Epithelial cell of esophagus (primary cell): ENCODE measurements at places on chromosomes 12 and 14.

- DNase-seq: no peak
These were observed 1.1 kb upstream of the SENP1 start for GRCh38 chr12:48106681-48107613.

DNA sequence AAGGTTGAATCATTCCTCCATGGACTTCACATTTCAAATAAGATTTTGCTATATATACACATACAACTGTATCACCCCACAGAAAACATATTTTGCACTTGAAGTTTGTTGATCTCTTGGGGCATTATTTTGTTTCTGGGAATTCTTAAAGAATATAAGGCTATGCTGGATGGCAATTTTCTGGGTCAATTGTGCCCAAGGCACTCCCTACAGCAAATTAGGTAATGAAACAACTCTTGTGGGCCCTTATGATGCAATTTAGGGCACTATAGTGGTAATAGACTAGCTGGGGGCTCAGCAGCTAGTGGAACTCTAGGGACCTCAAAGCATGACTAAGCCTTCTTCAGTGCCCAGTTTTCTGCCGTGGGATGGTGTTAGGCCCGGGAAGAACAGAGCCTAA is 444.4 kb downstream of the NRXN3 start:
- no peak for DNase-seq

DNA sequence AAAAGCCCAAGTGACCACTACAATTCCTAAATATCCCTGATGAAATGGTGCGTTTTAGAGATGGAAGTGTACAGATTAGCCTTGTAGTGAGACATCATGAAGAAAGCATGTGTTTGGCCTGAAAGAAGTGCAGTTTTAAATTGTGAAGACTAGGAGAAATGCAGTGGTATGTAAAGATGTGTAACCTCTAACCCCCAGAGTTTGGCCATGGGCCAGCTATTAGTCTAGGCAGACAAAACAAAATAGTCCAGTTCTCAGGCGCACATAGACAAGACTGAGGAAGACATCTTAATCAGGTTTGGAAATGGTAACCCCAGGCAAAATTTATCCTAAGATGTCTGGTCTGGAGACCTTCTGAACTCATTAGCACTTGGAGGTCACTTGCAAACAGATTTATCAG is 23.4 kb downstream of the WBP11 start:
- no peak for DNase-seq

GRCh38 chr14:58763210-58763609 is 125.4 kb downstream of the DACT1 start:
- DNase-seq: no peak

DNA sequence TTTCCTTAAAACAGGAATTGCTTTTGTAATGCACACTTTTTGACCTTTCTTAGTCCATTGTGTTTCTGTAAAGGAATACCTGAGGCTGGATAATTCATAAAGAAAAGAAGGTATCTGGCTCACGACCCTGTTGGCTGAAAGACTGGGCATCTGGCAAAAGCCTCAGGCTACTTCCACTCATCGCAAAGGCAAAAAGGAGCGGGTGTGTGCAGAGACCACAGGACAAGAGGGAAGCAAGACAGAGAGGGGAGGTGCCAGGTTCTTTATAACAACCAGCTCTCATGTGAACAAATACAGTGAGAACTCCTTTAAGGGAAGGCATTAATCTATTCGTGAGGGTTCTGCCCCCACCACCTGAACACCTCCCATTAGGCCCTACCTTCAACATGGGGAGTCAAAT is 182.1 kb downstream of the C12orf50 start:
- DNase-seq: no peak

DNA sequence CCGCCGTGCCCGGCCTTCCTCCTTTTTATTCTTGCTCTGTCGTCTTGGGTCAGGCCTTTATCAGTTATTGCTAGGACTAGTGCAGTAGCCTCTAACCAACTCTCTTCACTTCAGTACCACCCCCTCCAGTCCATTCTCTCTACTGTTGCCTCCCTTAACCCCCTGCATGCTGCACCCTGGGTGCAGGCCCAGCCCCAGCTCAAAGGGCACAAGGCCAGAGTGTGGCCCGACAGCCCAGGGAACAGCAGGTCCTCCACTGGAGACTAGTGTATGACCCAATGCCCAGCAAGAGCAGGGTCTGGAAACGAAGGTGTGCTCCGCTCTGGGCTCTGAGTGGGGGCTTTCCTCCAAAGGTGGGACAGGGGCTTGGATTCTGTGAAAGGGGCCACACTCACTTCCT is 30.0 kb upstream of the RFLNA start:
- DNase-seq: no peak

- peak; percentile 23 for DNase-seq
These were observed 193.6 kb upstream of the SEL1L start for GRCh38 chr14:81727218-81727617.

GRCh38 chr12:132560614-132561426 is 49.6 kb downstream of the LRCOL1 start:
- peak; percentile 79 for DNase-seq

DNA sequence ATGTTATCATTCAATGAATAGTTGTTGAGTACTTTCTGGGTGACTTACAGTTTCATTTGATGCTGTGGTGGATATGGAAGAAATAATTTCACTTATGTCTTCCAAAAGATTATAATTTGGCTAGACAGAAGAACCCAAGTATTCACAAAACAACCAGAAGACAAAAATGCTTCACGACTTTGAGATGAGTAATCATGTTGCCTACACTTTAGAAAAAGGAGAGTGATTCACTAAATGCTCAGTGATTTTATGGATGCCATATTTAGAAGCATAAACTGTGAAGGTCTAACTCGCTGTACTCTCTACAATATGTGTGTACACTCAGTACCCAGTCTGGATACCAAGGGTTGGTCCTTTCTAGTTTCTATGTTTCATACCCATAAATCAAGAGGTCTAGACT is 101.3 kb upstream of the E2F7 start:
- peak; percentile 13 for DNase-seq
